ENCODE measurements at places on chromosomes 2 and 18.

GRCh38 chr2:239498981-239499634, 98.3 kb upstream of the HDAC4 start:
- no peak for DNase-seq

GRCh38 chr2:5290900-5291546, 401.2 kb upstream of the SOX11 start:
- no peak for DNase-seq

DNA sequence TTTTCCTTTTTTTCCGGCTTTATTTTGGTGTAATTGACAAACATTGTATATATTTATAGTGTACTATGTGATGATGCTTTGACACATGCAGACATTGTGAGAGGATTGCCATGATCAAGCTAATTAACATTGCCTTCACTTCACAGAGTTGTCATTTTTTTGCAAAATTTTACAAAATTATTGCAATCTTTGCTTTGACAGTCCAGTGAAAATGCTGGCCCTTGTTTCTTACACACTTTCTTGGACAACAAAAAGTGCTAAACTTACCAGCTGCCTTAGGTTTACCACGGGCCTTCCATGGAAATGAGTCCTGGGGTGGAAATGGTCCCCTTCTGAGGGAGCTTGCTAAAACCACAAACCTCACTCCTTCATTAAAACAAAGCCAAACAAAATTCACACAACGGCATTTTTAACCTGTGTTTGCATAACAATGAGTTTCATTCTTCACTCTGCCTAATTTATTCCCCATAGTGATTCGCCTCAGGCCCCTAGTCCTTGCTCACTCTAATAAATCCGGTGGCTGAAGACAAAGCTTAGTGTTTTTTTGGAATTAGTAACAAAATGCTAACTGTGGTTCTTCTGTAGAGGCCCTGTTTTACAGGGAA, 32.2 kb downstream of the LINC00305 start:
- no peak for DNase-seq

GRCh38 chr2:210663631-210664089, 107.3 kb downstream of the CPS1 start:
- no peak for DNase-seq

DNA sequence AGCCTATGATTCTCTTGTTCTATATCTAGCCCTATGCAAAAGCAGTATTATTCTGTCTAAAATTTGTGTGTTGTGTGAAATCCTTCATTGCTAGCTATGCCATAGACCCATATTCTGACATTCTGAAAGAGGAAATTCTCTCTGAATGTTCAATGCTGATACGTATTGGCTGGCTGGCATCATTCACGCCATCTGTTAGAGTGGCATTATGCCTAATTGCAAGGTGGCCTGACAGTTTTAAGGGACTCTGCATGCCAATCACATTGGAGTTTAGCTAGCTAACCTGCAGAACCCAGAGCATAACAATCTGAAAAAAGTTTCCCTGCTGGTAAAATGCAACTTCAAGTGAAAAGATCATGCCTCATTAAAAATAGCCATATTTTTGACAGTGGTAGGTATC, 316.0 kb downstream of the SOX11 start:
- DNase-seq: no peak

GRCh38 chr18:5463390-5463789, 80.4 kb downstream of the EPB41L3 start:
- no peak for DNase-seq

DNA sequence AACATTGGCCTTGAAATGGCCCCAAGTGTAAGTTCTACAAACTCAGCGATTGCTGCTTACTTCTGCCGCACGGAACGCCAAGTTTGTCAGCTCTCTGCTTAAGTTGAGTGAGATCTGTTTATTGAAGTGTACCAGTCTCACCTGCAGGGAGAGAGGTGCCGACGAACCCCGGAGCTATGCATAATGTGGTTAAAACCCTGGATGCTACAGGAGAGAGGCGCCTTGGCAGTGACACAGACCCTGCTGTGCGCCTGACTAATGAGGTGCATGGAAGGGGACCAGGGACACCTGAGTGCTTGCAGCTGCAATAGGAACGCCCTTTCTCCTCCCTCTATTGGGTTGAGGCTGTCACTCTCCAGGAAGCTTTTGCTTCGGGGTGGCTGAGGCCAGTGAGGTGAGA, 979 bp downstream of the SLC9A2 start:
- no peak for DNase-seq

GRCh38 chr18:44386401-44386800, 294.3 kb upstream of the SETBP1 start:
- DNase-seq: no peak

DNA sequence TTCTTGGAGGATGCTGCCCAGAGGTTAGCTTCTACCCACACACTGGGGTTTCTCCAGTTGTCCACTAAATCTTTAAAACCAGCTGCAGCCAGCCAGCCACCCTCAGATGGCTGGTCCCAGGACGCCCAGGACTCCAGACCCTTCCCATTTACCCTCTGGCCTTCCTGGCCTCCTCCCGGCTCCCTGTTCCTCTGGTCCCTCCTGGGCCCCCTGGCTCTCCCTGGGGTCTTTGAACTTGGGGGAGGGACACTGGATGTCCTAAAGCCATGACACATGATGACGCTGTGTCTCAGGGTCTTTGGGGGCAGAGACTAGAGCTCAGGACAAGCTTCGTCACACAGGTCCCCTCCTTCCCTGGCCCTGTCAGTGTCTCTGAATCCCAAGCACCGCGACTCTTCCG, 201.1 kb upstream of the HDAC4 start:
- DNase-seq: no peak

- no peak for DNase-seq
Measured at GRCh38 chr2:194166818-194167217, 1490.2 kb upstream of the SLC39A10 start.

DNA sequence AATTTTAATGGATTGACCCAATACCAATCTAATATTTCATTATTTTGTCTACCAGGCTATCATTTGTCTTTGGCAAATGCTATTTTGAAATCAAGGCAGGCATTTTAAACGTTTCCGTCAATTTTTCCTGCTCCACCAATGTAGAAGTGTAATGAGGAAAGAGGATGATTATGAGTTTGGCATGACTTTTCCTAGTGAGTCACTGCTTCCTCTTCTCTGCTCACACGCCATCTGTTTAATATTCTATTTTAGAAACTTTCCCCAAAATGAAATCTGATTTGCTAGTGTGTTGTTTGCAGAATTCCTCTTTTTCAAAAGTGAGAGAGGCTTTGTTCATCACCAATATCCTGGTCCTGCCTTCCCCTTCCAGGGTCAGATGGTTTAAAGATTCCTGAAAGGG, 42.5 kb upstream of the PID1 start:
- DNase-seq: no peak

- DNase-seq: no peak
Measured at GRCh38 chr2:203143391-203143790, 95.4 kb upstream of the CYP20A1 start.

GRCh38 chr2:178756343-178756742, 50.9 kb downstream of the TTN start:
- DNase-seq: no peak

DNA sequence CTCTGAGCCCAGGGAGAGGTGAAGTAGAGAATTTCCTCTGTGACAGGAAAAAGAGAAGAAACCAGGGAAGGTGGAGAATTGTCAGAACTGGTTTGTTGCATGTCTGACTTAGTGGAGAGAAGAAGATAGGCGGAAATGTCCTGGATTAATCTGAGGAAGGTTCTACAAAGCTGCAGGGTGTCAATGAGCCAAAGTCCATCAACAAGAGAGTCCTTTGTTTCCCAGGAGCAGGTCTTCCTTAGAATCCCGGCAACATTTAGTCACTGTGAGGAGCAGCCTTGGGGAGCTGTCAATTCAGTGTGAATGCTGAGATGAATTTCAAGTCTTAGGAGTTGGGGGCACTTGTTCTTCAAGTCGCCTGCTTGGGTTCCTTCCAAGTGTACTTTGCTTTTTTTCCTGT, 88.4 kb upstream of the CELF4 start:
- DNase-seq: no peak

DNA sequence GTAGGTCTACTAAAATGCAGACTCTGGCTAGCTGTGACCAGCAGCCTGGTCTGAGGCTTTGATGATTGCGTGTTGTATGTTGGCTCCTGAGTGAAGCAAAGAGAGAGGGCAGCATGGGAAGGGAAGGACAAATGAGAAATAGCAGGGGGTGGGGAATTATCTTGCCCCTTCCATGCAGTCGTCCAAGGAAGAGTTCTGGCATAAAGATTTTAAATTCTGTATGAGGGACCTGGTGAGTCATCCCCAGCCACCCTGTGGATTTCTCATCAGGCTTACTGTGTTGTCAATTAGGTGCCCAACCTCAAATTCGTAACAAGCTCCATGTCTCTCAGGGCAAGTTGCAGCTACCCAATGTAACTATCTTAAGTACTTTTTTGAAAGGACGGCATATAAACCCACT, 72.1 kb upstream of the NOSTRIN start:
- no peak for DNase-seq

DNA sequence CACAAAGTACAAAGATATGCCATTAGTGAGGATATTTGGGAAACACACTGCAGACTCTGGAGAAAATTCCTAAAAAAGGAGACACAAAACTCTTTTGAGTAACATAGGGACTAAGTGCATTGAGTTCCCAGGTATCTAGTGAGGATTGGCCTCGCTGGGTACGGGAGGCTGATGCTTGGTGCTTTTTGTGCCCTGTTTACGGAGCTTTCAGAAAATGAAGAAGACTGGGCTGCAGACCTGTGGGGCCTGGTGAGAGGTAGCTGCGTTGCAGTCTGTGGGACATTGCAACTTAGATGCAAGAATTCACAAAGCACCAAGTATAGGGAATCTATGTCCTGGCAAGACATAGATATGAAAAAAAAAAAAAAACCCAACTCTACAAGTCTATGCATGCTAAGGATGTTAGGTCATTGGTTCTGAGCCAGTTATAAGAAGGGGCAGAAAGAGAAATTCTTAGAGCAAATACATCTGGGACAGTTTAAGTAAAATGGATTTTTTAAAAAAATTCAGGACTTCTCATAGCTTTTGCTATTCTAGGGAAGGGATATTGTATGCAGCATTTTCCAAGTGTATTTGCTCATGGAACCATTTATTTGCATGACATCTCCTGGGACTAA, 156.0 kb downstream of the SLC4A3 start:
- no peak for DNase-seq

DNA sequence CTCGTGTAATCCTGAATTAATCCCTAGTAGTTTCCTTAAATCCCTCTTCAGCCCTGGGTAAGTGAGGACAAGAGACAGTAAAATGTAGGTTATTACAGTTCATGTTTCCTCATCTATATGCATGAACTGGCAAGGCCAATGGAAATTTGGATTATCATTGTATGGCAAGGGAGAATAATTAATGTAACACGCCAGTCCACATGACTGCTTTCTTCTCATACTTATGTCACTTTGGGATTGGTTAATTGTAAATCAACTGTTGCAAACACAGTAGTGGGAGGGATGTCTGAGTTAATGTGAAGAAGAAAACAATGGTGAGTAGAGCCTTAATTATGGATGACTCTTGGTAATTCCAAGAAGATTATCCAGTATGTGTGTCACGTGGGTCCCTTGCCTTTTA, 1.7 kb upstream of the SERPINB7 start:
- DNase-seq: no peak

DNA sequence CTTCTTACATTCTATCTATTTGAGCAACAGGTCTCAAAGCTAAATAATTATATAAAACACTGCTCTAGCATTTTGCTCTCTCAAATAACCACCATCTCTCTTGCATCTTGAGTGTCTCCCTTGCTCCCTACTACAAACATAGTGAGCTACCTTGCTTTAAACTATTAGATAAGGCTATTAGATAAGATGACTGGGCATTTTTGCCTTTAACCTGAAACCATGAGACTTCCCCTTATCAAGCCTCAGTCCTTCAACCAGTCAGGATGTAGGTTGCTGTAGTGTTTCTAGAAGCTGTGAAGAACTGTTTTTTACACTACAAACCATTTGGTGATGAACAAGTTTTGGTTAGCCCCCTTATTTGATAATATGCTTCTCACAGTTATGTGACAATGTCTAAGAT, 115.4 kb upstream of the MAP2 start:
- no peak for DNase-seq

DNA sequence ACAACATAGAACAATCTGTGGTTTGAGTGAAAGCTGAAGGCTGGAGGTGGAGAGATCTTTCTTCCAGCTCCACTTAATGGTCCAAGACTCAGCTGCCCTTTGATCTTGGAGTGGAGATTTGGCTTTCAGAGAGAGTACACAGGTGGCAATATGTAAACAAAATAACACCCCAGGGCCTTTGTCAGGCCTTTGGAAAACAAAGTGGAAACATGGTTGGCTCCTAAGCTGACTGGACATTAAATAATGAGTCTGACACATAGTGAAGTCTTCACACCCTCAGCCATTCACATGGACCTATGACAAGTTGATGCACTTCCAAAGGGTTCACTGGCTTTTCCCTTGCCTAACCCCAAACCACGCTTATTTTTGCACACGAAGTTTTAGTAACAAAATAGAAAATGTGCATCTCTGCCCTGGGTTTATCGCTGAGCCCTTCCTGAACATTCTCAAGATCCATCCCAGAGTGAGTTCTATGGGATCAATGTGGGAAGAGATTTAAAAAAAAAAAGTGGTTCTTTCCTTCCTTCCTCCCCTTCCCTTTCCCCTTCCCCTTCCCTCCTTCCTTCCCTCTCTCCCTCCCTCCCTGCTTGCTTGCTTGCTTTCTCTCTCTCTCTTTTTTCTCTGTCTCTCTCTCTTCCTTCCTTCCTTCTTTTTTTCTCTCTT, 201.3 kb upstream of the NT5C1B start:
- DNase-seq: no peak

GRCh38 chr2:147524912-147525311, 319.9 kb upstream of the ACVR2A start:
- no peak for DNase-seq

GRCh38 chr2:113085542-113085941, 17.8 kb downstream of the IL1F10 start:
- DNase-seq: no peak

DNA sequence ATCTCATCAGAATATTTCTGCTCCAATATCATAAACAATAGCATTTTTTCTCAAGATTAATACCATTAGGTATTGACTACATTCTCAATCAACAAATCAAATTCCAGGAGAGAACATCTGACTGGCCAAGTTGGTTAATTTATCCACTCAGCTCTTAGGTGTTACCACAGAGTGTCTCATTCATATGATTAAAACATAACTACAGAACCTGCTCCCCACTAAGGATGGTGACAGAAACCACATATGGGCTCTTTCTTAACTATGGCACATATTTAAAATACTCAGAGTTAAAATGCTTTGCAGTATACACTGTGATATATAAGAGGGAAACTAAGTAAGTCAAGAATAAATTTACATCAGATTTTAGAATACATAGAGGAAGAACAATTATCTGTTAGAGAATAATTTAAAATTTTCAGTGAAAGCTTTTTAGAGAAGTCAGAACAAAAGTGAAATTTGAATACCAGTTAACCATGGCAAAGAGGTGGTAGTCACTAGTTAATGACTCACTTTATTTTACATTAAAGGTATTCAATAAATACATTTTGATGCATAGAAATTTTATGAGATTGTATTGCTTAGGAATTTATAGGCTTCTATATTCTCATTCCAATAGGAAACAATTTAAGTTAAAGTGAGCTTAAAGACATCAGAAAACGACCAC, 1120.8 kb upstream of the TMEFF2 start:
- no peak for DNase-seq

GRCh38 chr2:239499726-239500573, 99.1 kb upstream of the HDAC4 start:
- DNase-seq: no peak

- no peak for DNase-seq
Measured at GRCh38 chr2:147689220-147689909, 155.5 kb upstream of the ACVR2A start.

All from cortex of kidney (tissue), 1 donor.